ENCODE measurements at places on chromosomes 1 and 21.

DNA sequence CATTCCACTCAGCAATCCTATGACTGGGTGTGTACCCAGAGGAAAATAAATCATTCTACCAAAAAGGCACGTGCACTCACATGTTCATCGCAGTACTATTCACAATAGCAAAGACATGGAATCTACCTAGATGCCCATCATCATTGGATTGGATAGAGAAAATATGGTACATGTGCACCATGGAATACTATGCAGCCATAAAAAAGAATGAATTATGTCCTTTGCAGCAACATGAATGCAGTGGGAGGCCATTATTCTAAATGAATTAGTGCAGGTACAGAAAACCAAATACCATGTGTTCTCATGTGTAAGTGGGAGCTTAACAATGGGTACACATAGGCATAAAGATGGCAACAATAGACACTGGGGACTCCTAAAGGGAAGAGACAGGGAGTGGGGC is 39.9 kb upstream of the SLC35F3 start:
- DNase-seq: no peak

DNA sequence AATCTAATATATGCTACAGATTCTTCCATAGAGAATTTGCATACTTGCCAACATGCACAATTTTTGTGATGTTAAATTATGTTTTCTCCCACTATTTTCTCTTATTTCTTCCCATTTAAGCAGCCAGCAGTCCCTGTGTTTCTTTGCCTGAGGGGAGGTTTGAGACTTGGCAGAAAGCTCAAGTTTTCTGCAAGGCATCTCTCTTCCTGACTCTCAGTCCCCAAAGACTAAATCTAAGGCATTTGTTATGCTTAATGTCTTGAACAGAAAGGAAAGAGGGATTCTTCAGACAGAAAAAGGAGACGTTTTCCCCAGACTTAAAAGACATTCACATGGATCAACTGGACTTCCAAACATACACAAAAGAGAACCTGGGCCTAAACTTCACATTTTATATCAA is 354.4 kb downstream of the RYR2 start:
- DNase-seq: no peak

- no peak for DNase-seq
These were observed 98.8 kb downstream of the RHOU start for GRCh38 chr1:228833911-228834688.

- no peak for DNase-seq
These were observed 6.4 kb upstream of the WNT3A start for GRCh38 chr1:228000416-228000815.

DNA sequence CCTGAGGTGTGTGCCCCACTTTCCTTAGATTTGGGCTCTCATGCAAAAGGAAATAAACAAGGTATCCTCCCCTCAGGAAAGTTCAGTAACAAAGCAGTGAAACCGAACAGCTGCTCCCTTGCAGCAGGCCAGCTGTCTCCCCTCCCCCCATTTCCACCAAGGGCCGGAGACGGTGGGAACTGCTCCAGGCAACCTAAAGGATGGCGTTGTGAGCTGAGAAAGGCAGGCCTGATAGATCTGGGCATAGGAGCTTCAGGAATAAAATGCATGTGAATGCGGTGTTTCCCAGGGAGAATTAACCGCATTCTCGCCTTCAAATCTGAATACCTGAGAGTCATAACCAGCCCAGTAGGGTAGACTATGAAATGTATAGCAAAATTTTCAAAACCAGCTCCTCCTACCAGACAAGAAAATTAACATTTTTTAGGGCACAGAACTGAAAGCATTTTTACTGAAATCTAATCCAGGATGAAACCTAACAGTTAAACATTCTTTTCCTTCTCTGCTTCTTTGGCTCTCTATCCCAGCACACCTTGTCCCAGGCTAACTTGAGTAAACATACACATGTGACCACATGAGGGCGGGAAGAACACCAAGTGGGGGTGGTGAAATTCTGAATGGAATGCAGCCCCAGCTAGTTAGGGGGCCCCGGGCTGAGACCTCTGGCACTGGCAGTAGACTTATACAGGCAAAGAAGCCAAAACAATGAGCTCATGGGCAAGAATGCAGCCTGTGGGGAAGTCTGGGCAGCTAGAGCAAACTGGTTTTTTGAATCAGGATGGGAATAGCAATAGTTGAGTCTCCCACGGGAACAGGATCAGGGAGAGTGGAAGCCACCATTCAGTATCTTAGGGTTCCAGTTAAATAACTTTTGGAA is 11.5 kb downstream of the MCL1 start:
- peak; percentile 48 for DNase-seq

DNA sequence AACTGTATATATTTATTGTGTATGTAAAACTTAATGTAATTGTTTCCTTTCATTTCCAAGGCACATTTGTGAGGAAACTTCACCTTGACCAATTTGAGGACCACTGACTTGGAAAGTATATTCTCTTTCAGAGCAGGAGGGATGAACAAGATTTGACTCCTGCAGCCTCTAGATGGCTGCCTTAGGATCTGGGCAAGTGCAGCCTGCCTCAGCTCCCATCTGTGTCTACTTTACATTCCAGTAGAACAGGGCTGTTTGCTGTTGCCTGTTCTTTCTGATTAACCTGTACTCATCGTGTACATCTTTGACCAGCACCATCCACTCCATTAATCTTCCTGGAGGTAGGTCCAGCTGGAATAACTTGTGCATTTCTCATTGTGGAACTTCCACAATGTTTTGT is 312.8 kb downstream of the HLX start:
- DNase-seq: no peak

GRCh38 chr1:79295967-79296366 is 289.4 kb upstream of the ADGRL4 start:
- DNase-seq: no peak

- DNase-seq: no peak
These were observed 805 bp downstream of the ATG4C start for GRCh38 chr1:62784509-62785365.

GRCh38 chr1:197178998-197179397 is 32.5 kb upstream of the ASPM start:
- peak; percentile 50 for DNase-seq

DNA sequence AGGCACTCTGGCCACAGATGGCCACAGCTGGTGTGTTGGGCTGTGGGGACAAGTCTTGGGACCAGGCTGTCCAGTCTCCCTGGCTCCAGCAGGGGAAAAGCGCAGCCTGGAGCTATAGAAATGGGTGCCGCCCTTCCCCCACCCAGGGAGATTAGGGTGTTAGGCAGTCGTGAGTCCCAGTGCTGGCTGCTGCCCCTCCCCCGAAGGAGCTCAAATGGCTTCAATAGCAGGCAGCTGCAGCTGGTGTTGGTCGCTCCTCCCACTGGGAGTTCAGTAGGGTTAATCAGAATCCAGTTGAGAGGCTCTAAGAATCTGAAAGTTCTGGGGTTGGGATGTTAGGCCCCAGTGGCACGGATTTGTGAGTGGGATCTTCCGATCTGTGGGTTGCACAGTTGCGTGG is 595.6 kb upstream of the PKN2 start:
- no peak for DNase-seq

DNA sequence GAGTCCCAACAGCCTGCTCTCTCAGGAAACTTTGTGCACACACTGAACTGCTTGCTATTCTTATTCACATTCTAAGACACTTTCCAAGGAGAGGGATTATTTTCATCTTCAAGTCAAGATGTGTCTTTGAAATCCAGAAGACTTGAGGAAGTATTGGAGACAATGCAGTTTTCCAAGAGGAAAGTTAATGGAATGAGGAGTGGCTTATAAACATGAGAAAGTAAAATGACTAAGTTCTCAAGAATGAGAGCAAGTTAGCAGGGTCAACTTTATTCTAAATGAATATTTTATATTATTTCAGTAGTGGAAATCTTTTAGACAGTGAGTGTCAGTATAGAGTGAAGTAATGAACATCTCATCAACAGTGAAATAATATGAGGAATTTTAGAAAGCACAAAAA is 1239.3 kb downstream of the MRPL39 start:
- DNase-seq: no peak

DNA sequence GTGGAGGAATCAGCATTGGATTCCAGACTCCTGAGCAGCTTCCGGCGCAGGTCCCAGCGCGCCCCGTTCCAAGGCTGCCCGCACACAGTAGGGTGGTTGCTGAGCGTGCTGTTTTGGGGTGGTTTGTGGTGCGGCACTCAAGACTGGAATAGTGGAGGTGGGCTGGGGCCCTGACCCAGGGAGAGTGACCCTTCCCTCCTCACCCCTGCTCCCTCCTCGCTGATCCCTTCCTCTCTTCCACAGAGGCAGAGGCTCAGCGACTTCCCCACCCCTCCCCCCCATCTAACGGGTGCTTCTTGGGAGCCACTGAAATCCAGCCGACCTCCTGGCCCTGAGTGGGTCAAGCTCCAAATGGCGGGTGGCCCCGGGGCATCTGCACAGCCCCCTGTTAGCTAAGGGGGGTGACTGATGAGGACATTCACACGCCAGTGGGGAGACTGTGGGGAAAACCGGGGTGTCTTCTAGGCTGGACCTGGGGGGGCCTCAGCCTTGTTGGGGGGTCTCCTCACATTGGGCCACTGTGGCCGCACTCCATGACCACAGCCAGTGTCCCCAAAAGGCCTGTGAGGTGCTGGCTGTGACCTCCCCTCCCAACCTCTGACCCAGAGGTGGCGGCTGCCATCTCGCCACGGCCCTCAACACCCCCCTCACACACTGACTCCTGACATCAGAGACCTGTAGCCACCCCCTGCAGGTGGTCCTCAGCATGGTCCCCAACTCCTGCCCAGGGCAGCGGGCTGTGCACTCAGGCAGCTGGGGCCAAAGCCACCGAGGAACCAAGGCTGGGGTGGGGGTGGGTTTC is 3.9 kb upstream of the HES4 start:
- no peak for DNase-seq

DNA sequence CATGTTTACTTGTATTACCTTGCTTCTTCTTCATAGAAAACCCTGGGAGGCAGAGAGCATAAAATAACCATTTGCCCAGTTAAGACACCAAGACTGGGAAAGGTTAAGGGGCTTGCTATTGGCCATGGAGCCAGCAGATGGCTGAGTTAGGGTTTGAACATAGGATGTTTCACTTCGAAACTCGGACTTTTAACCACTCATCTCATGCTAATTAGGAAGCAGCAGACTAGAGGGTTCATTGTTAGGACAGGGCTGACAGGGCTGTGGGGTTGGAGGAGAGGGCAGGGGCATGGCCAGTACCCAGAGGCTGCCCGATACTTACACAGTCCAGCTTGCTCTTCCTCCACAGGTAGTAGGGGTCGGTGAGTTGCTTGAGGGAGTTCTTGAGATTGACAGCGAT is 17.0 kb downstream of the SLC26A9 start:
- DNase-seq: no peak

DNA sequence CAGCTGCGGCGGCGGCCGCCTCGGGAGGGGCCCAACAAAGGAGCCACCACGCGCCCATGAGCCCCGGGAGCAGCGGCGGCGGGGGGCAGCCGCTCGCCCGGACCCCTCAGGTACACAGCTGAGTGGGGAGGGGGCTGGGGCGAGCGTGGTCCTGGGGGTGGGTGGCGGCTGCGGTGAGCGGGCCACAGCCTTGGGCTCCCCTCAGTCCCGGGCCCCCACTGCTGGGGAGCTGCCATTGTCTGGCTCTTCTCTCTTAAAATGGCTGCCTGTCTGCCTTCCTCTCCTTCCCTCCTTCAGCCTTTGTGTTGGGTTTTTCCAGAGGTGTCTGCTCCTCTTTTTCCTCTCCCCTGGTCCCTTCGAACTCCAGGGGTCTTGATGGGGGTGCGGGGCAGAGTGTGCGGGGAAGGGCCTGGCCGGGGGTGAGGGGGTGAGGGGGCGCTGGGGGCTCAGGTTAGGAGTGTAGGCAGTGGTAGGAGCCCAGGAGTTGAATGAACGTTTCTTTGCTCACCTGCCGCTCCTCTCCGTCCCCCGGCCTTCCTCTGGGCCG is 1.7 kb downstream of the ARID1A start:
- DNase-seq: peak; percentile 47

GRCh38 chr1:88890791-88891317 is 513 bp downstream of the GTF2B start:
- peak; percentile 75 for DNase-seq

DNA sequence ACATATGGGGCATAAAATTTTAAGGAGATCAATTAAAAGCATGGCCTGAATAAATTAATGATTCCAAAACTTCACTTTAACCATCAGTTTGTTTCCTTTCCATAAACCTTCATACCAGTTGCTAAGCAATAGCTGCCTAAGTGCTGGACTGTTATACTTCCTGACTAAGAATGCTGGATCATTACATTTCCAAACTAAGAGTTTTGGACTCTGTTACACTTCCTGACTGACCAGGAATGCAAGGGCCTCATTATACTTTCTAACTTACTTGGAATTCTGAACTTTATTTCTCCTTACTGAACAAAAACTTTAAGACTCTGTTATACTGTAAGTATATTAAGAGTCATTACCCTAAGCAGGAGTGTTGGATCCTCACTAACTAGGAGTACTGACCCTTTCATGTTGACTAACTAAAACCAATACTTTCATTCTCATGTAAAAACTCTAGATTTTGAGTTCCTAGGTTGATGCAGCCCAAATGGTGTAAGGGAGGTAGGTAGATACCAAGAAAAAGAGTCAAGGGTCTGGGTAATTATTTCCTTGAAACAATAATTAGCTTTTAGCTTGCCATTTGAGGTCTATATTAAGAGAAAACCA is 118.2 kb downstream of the FAF1 start:
- DNase-seq: no peak

GRCh38 chr1:5565281-5566125 is 426.7 kb downstream of the NPHP4 start:
- no peak for DNase-seq

DNA sequence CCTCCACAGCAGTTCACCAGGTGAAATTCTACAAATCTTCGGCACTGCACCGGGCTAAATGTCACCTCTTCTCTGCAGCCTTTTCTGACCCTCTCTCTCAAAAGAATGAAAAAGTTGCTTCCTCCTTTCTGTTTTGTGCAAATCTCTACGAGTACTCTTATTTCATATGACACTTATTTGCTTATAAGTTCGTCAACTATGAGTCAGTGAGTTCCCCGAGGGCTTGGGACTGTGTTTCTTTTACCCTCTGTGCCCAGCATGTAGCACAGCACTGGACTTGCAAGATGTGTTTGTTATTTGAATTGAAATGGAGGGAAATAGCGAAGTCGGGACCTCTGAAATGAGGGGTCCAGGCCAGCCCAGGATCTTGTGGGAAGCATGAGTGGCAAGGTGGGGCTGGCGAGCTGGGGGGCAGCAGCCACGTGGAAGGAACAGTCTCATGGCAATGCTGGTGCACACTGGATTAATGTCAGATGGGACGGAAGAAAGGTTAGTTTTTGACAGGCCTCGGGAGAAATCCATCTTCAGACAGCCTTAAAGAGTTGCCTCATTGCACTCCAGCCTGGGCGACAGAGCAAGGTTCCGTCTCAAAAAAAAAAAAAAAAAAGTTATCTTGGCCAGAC is 6.2 kb downstream of the SLC6A9 start:
- DNase-seq: no peak

- DNase-seq: no peak
These were observed 158.9 kb upstream of the TNR start for GRCh38 chr1:175902281-175902680.

DNA sequence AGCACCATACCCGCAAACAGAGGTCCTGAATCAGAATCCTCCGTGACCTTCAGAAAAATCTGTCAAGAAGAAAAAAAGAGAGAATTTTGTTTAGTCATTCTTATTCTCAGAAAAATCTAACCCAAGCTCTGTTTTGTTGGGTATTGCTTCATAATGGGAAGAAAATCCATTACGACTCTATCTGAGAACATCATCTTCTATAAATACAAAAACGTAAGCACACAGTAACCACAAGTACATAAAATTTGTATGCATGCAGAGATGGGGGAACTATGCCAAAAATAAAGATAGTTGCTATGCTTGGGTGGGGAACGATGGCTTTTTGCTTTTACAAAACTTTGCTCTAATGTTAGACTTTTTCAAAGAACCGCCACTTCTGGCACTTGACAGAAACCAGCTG is 84.2 kb downstream of the ABCA4 start:
- DNase-seq: no peak
